ENCODE measurements at places on chromosomes 12 and 14. TPM values are rescaled to one million over a fixed set of nuclear protein-coding genes. Genes with fewer than 3 reads are reported as not detected.

- DNase-seq: no peak
Observed at GRCh38 chr14:36874396-36875138, 212.9 kb downstream of the PAX9 start.

GRCh38 chr12:119980242-119980641 is 8.8 kb upstream of the BICDL1 start:
- DNase-seq: no peak

- no peak for DNase-seq
Observed at GRCh38 chr12:82650627-82651337, 35.9 kb upstream of the TMTC2 start.

DNA sequence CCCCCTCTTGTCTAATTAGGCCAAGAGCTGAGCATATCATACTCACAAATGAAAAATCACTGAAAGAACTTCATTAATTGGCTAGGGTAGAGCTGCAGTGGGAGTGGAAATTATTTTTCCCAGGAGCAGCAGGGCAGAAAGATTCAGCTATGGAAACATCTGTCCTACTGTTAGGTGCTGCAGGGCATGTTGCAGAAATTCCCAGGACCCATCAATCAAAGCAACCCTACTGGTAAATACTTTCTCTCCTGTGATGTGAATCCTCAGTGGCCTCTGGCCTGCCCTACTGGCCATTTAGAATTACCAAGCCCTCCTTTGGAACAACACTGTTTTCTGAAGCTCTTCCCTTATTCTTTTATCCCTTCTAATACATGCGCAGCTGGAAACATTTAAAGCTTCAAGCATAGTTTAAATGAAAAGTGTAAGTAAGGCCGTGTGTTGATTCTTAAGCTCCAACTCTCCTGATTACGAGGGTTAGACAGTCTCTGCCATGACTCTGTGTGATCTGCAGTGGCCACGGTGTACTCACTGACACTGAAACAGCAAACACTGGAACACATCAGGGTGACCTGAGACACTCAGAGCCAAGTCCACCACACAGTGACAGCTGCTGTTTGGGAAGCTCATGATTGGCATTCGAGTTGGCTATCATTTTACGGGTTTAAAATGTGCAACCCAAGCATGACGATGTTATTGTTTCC is 62.6 kb upstream of the TMCC3 start:
- DNase-seq: no peak

DNA sequence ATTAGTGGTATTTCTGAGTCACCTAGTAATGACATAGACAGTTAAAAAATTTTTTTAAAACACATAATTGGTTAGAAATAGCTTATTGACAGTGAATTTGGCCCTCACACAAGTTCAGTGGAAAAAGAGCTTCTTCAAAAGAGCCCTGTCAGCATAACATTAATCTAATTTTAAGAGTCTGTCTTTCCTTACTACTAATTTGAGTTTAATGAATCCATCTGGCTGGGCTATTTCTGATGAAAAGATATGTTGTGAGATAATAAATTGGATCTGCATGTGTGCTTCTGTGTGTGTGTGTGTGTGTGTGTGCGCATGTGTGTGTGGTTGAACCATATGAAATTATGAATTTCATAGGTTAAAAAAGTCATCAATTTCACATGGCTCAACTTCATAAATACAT is 1045.2 kb downstream of the FLRT2 start:
- no peak for DNase-seq

- no peak for DNase-seq
Observed at GRCh38 chr14:94100847-94101246, 9.7 kb upstream of the IFI27 start.

DNA sequence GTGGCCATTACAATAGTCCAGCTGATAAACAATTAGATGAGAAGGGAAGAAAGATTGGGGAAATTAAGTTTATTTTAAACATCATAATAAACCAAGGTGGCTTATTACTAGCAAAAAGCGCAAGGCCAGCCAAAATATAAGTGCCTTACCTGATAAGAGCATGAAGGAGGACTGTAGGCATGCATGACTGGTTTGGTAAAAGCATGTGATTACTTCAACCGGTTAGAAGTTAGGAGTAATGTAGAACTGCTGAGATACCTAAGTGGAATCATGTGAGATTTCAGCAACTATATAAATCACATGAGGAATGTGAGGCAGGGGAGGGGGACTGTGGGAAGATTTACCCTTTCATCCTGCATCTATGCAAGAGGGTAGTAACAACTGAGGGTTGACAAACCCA is 59.7 kb upstream of the CCDC196 start:
- DNase-seq: no peak

DNA sequence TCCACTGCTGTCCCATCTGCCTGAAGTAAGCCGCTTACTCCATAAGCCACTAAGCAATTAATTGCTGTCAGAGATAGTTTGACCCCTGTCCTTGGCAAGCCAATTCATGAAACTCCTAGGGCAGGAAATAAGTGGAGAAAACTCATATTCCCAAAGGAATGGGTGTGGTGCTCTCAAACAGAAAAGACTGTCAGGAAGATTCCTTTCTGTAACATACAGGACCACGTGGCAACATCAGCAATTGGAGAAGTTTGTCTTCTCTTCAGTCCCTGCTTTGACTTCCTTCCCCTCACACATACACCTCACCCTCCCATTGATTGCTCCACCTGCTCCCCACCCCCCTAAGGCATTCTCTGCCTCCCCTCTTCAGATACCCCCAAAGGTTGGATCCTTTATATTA is 36.2 kb upstream of the MDM1 start:
- DNase-seq: no peak

FBLN5 gene
- not detected for total RNA-seq

DNA sequence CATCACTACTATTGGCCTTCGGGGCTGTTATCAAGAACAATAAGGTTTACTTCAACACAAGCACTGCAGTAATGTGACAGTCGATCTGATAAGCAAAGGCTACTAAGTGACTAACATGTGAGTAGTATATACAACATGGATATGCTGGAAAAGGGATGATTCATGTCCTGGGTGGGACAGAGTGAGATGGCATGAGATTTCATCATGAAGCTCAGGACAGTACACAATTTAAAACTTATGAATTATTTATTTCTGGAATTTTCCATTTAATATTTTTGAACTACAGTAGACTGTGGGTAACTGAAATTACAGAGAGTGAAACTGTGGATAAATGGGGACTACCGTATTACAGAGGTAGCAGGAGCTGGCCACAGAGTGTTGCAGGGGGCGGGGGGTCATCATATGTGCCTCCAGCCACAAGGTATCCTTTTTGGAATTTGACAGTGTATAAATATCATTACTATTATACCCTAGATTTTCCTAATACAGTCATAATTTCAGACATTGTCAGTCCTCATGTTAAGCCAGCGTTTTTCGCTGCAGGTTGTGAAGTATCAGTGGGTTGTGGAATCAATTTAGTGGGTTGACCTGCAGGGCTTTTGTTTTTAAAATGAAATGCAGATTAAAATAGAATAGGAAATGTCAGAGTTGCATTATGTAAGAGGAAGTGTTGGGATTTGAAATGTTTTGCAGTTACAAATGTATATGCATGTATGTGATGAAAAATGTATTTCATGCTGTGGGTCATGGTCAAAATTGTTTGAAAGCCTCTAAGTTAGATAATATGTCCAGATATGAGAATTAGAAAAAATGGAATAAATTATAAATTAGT is 148.0 kb upstream of the NUDT4 start:
- DNase-seq: no peak

DNA sequence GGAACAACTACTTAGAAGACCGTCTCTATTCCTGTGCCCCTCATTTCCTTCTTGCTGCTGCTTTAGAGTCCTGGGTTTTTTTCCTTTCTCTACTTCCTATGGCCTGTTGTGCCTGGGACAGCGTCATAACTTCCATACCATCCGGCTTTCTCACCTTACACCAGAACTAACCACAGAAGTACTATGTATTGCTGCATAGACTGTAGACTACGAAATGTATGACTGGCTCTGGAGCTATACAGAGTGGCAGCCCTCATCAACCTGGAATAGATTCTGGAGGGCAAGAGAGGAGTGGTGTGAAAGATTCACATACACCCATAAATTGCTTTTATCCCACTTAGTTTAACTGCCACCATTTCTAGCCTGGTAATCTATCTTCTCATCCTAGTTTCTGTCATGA is 16.9 kb upstream of the SRP54 start:
- DNase-seq: no peak

- no peak for DNase-seq
Observed at GRCh38 chr14:65864549-65864948, 452.0 kb downstream of the FUT8 start.

- DNase-seq: no peak
Observed at GRCh38 chr14:64844969-64845536, 34.7 kb downstream of the SPTB start.

DNA sequence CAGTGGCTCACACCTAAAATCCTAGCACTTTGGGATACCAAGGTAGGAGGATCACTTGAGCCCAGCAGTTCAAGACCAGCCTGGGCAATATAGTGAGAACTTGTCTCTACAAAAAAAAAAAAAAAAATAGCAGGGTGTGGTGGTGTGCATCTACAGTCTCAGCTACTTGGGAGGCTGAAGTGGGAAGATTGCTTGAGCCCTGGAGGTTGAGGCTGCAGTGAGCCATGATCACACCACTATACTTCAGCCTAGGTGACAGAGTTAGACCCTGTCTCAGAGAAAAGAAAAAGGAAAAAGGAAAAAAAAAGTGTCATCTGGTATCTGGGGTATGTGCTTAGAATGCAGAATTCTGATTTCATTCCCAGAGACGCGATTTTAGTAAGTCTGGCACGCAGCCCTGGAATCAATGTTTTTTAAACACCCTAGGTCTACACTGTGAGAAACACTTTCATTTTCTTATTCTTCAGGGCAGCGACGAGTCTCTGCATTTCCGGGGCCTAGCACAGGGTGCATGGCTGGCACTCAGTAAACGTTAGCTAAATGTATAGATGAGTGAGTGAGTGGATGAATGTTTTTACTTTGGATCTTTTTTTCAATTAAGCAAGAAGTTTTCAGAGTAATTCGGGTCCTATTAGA is 243.8 kb upstream of the PWP1 start:
- DNase-seq: no peak

DNA sequence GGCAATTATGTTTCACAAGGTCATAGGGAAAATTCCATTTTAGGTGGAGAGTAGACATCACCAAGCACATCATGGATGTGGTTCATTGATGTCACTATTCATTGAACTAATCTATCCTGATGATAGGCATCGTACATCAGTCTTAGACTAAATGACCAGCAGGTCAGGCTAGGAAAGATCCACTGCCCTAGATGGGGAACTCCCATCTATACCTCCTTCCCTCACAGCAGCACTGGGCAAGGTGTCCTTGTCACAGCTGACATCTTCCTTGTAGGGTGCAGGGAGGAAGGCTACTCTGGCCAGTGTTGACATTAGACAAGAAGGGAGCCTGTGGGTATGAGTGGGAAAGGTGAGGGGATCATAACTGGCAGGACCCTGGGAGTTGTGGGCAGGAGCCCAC is 63.8 kb upstream of the CAPRIN2 start:
- DNase-seq: no peak

DNA sequence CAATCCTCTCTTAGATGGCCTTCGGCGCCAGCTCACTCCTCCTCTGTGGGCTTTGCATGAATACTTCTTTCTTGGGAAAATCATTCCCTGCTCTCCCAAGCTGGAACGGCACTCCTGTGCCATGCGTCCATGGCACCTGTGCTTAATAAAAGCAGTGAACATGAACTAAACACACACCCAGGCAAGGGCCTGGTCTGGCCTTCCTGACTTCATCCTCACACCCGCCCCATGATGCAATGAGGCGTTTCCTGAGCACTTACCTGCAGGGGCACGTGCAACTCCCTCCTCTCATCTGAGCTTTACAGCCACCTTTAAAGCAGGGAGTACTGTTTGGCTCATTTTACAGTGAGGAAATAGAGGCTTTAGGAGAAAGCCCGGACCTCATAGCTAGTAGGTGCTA is 219.8 kb downstream of the SLC41A2 start:
- no peak for DNase-seq

IRF2BPL gene
- total RNA-seq: 57.2 TPM
